Activated naive CD4-positive, alpha-beta T cell treated with anti-CD3 and anti-CD28 coated beads, Interleukin-2, amount 50 U/mL, for 72 hours (primary cell): ENCODE measurements at places on chromosomes 6 and 20. TPM values are rescaled to one million over a fixed set of nuclear protein-coding genes. Genes with fewer than 3 reads are reported as not detected.

HLA-DOA gene
- 1.8 TPM for total RNA-seq

CDH4 gene
- 0.08 TPM for total RNA-seq

TRIM15 gene
- not detected for total RNA-seq

SKIC2 gene
- total RNA-seq, result 115 TPM

OPRM1 gene
- not detected for total RNA-seq

AAR2 gene
- 21.8 TPM for total RNA-seq

DPPA5 gene
- total RNA-seq, result not detected

OR2H1 gene
- not detected for total RNA-seq

C6orf52 gene
- not detected for total RNA-seq

VGLL2 gene
- not detected for total RNA-seq

SLC17A4 gene
- not detected for total RNA-seq

MOXD1 gene
- 0.07 TPM for total RNA-seq

CRISP2 gene
- total RNA-seq, result not detected

RTN4IP1 gene
- total RNA-seq, result 8.0 TPM

MATN4 gene
- total RNA-seq, result 1.4 TPM

FOXF2 gene
- total RNA-seq, result not detected

SRMS gene
- not detected for total RNA-seq

TAP2 gene
- total RNA-seq, result 118 TPM

SYNJ2 gene
- total RNA-seq, result 51.7 TPM

BNIP5 gene
- total RNA-seq, result not detected

BPI gene
- not detected for total RNA-seq

BFSP1 gene
- not detected for total RNA-seq

BMP5 gene
- not detected for total RNA-seq

RAET1G gene
- total RNA-seq, result not detected

GRM4 gene
- total RNA-seq, result 0.12 TPM
